ENCODE measurements at places on chromosomes 1 and 21.
A peak's percentile ranks its signal among the peaks of the same experiment; 100 is the strongest.

GRCh38 chr1:238895911-238896310, 490.5 kb upstream of the CHRM3 start:
- DNase-seq, result no peak

GRCh38 chr1:87760155-87760554, 431.5 kb downstream of the LMO4 start:
- no peak for DNase-seq

DNA sequence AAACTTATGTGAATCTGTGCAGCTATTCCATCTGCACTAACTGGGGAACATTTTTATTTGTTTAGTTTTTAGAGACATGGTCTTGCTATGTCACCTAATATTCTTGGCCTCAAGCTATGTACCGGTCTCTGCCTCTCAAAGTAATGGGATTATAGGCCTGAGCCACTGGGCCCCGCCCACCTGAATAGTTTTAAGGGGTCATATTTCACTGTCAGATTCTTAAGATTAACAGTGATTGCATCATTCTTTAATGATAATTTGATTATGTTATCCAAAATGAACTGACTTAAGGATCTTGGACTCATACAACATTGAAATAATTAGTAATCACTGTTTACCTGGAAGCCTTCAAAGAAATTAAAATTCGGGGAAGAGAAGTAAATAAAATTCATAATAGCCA, 12.6 kb upstream of the KLF18 start:
- no peak for DNase-seq

GRCh38 chr1:55378582-55378981, 163.4 kb upstream of the USP24 start:
- peak; percentile 70 for DNase-seq

Measured in iPS-NIHi11 (cell line).